Transverse colon (tissue), 4 donors: ENCODE measurements at places on chromosomes 2 and 18. TPM values are rescaled to one million over a fixed set of nuclear protein-coding genes. Genes with fewer than 3 reads are reported as not detected.
A peak's percentile ranks its signal among the peaks of the same experiment; 100 is the strongest.

TUBB8B gene
- total RNA-seq = not detected

GALM gene
- total RNA-seq = 67.5 TPM

SNTG2 gene
- total RNA-seq = 1.2 TPM

GRCh38 chr18:3048121-3048520, 35.2 kb upstream of the LPIN2 start:
- DNase-seq = no peak

GRCh38 chr2:104584393-104584792, 269.5 kb upstream of the POU3F3 start:
- DNase-seq = no peak

GRCh38 chr2:163465440-163465839, 270.4 kb downstream of the FIGN start:
- DNase-seq = no peak

DNA sequence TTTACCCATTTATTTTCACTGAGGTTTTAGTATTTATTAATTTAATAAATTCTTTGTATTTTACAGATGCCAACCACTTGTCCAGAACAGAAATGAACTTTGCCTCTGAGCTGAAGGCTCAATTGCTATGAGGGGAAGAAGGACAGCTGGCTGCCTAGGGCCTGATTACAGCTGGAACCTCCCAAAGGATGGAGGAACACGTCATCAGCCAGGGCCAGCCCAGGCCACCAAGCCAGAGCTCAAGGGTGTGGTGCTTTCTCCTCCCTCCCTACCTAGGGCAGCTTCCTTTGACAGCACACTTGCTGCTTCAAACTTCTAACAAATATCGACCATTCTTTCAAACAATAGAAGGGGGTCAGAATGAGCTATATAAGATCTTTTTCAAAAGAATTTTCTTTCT, 19.7 kb upstream of the RIOK3 start:
- peak; percentile 69 for DNase-seq
